Right atrium auricular region (tissue), 2 donors: ENCODE measurements at places on chromosomes 7 and 10. TPM values are rescaled to one million over a fixed set of nuclear protein-coding genes. Genes with fewer than 3 reads are reported as not detected.

SPACDR gene
- total RNA-seq: not detected

ITPRID1 gene
- not detected for total RNA-seq

- DNase-seq: peak; percentile 66
Measured at GRCh38 chr7:2209146-2209960, 23.4 kb downstream of the MAD1L1 start.

DNA sequence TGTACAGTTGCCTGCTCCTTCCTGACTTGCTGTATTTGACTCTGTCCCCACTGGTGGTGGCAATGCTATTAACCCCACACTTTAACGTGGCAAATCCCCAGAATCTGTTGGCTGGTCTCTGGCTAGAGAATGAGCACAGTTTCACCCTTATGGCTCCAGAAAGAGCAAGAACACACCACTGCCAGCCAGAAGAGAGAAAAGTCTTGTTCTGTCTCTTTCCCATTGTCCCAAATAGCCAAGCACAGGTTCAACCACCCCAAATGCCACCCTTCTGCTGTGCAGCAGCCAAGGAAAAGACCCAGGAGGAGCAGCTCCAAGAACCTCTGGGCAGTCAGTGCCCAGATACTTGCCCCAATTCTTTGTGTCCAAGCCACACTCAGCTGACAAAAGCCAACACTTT lies 11.3 kb downstream of the SLC16A9 start:
- DNase-seq: no peak
